ENCODE measurements at places on chromosomes 12 and 14.

DNA sequence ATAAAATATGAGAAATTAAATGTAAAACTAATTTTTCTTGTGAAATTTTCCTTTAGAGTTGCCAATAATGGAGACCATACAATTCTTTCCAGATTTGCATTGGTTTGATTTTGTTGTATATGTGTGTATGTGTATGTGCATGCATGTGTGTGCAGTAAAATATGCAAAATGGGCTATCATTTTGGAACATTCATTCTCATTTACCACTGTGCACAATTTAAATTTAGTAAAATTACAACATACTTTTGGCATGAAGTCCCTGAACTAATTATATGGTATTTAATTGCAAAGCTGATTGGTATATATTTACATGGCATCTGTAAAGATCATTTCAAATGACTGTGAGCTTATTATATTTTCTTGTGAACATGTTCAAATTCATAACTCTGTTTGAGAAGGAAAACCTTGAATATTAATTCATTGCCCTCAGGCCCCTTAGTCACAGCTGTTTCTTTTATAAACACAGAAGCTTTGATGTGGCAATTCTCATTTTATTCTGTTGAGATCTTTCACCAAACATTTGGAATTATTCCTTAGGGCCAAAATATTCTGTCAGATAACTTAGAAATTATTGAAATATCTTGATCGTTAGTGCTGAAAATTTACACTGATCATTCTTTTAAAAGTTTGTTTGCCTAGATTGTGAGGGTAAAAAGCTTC, 17.6 kb downstream of the KERA start:
- no peak for DNase-seq

- DNase-seq, result no peak
These were observed 105.1 kb downstream of the ZFP36L1 start for GRCh38 chr14:68687746-68688145.

DNA sequence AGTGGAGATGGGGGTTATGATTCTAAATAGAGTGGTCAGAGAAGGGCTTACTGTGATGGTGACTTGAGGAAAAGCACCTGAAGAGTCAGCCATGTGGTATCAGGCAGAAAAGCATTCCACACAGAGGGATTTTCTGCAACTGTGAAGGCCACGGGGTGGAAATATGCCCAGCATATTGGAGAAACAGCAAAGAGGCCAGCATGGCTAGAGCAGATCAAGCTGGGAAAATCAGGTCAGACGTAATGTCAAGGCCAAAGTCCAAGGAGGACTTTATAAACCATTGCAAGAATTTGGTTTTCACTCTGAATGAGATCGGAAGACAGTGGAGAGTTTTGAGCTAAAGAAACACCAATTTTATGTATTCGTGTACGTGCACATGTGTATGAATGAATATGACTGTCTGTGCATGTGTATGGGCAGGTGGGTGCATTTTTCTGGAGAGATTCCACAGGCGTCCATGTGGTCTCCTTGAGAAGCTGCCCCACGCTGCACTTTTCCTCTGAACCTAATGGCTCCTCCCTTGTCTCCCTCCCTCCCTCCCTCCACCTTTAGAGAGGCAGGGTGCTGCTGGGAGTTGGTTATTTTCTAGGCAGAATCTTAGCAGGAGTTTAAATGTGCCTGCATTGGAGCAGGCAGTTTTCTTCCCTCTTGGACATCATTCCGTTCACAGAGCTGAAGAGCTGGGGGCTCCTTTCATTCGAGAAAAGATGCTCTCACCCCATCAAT, 97.4 kb upstream of the PPP4R3A start:
- DNase-seq, result no peak

- DNase-seq, result no peak
These were observed 293.2 kb downstream of the PAWR start for GRCh38 chr12:79397609-79398008.

DNA sequence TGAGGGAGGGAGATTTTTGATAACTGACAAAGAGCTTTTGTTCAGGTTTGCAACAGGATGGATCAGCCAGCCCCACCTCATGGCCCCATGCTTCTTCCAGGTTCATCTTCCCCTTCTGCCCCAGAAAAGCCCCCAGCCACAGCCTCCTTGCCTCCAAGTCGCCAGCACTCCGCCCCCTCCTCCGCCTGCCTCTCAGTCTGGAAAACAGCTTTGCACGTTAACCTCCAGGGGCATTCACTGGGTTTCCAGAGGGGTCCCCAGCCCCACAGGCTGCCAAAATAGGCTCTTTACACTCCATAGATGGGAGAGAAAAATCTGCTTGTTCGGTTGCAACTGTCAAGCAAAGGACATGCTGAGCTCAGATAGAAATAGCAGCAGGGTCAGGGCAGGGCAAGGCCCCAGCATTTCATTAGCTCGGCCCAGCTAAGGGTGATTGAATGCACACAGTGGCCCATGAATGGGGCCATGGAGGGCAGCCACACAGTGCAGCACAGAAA, 253.6 kb downstream of the ZFP36L1 start:
- DNase-seq, result no peak

DNA sequence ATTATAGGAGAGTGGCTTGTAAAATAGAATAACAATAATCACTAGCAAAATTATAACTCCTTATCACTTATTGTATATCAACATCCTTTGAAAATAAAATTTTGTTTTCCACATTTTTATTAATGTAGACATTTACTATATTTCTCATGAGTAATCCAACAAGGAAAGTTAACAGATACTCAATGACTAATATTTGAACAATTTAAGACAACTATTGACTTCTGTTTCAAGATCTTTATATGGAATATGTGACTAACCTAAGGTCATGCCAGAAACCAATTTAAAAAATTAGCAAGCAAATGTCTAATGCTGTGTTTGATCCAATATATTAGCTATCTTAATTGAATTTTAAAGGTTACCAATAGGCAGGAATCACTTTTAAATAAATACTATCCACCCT, 638.5 kb upstream of the FLRT2 start:
- DNase-seq, result no peak

- DNase-seq, result no peak
These were observed 3.7 kb upstream of the CCDC197 start for GRCh38 chr14:93993382-93993781.

- no peak for DNase-seq
These were observed 226.5 kb upstream of the PELI2 start for GRCh38 chr14:55891692-55892091.

GRCh38 chr12:122080149-122081082, 1.9 kb downstream of the MLXIP start:
- no peak for DNase-seq

- DNase-seq, result no peak
These were observed 221.2 kb downstream of the SSPN start for GRCh38 chr12:26416550-26416949.

- no peak for DNase-seq
These were observed 142.0 kb downstream of the DUSP6 start for GRCh38 chr12:89210277-89210676.

DNA sequence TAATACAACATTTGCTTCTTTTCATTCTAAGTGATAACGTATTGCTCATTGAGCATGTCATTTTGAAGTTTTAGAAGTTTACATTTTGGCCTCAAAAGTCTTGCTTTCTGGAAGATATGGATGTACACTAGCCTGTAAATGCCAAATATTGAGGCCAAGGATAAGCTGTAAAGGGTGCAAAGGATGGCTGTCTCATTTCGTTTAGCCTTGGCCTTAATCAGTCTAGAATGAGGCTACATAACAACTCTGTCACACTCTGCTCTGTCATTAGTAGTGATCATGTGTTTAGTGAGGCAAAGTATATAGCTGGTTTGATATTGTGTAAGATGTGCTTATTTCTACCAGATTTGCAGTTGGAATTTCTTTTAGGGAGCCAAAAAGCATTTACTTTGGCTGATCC, 344.5 kb downstream of the TMTC2 start:
- DNase-seq, result no peak

GRCh38 chr14:85454226-85454813, 75.6 kb upstream of the FLRT2 start:
- DNase-seq, result no peak

- DNase-seq, result no peak
These were observed 469.1 kb downstream of the FUT8 start for GRCh38 chr14:65881642-65882041.

GRCh38 chr14:96658611-96659010, 138.6 kb upstream of the VRK1 start:
- DNase-seq, result no peak

Measured in cortex of kidney (tissue), 1 donor.